ENCODE measurements at places on chromosomes 7 and 10.

GRCh38 chr10:72593963-72594362, 31.9 kb downstream of the MICU1 start:
- DNase-seq: no peak

GRCh38 chr10:63720676-63721075, 199.5 kb downstream of the REEP3 start:
- no peak for DNase-seq

GRCh38 chr10:99844433-99844955, 62.1 kb downstream of the ABCC2 start:
- DNase-seq: no peak

DNA sequence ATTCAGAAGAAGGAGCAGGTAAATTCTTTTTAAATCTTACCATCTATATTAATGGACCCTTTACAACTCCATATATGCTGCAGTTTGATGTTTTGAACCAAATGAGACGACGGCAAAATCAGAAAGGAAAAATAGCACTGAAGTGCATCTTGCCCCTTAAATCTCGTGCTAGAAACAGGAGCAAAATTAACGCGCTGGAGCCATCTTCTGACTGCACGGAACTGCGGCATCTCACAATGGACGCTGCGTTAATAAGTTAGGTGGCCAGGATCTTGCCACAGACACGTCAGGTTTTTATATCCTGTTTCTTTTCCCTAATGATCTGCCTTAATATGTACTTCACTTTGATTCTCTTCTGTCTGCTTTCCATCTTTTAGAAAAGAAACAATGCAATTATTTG, 354.5 kb downstream of the TFEC start:
- DNase-seq: no peak

GRCh38 chr10:114556236-114557122, 101.6 kb downstream of the ABLIM1 start:
- no peak for DNase-seq

DNA sequence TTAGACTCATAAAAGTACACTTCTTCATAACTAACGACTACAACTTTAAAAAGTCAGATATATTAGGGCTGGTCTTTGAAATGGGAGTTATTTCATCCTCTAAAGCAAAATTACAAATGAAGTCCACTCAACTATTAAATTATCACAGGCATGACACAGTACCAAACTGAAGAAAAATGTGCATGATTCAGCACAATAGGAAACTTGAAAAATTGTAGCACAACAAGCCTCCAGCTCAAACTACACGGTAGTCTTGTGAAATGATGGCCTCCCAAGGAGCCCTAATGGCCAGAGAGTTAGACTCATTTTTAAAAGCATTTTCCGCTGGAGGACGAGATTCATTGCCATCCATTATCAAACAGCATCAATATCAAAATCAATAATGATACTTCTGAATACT, 76.4 kb downstream of the MAGI2 start:
- DNase-seq: no peak

DNA sequence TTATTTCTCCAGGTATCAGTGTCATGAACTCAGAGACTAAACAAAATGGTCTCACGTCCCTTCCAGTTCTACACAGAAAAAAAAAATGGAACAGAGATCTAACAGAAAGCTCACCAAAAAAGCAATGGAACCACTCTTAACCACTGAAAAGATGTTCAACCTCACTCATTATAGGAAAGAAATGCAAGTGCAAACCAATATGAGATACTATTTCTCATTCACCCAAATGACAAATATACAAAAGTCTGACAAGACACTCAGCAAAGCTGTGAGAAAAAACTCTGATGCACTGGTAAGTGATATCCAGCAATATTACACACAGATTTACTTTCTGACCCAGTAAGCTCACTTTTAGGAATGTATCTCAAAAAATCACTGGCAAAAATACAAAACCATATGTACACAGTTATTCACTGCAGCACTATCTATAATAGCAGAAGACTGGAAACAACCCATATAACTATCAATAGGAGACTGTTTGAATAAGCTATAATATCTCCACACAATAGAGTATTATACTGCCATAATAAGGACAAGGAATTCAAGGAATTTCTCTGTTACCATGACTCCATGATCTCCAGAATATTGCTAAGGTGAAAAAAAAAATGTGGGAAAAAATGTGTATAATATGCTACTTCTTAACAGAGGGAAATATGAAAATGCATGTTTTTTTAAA, 36.6 kb downstream of the ABI1 start:
- DNase-seq: no peak

DNA sequence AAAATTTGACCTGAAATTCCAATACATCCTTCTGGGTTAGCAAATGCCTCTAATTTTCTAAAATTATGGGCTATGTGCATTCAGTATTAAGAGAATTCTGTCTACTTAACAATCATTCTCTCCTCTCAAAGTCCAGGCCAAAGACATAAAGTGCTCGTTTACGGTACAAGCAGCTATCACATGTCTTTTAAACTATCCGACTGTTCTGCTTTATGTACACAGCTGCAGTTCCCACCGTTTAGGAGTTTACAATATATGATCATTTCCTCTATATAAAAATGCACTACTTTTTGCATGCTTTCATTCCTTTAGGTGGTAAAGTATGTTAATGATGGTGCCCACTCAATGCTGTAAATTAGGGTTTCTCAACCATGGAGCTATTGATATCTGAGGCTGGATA, 34.0 kb downstream of the CDK6 start:
- DNase-seq: no peak

DNA sequence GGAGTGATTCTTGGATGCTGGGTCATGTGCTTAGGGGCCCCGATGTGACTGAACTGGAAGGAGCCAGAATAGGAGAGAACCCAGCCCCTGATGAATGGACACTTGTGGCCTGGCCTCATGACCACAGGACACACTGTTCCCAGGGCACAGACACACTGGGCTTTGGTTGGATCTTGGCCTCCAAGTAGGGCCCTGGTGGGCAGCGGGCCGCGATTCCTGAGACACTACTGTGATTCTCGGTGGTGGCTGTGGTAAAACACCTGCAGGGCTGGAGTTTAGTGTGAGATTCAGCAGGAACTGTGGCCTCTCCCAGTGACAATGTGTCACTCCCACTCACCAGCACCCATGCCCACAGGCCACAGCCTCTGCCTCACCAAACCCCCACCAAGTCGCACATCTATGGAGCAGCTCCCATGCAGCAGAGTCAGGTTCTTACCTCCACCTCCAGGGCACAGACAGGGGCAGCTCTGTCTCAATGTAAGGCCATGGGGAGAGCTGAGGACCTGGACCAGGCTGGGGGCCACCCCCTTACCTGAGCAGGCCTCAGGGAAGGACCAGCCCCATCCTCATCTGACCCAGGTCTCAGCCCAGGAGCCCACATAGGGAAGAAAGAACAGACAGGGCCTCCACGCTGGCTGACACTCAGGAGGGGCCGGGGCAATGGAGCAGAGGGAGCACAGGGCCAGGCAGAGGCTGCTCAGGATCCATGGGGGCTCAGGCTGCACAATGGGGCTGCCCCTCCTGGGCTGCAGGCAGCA, 33.2 kb upstream of the ZNF716 start:
- DNase-seq: no peak

- DNase-seq: no peak
Measured at GRCh38 chr10:48273741-48274140, 755 bp downstream of the FRMPD2 start.

DNA sequence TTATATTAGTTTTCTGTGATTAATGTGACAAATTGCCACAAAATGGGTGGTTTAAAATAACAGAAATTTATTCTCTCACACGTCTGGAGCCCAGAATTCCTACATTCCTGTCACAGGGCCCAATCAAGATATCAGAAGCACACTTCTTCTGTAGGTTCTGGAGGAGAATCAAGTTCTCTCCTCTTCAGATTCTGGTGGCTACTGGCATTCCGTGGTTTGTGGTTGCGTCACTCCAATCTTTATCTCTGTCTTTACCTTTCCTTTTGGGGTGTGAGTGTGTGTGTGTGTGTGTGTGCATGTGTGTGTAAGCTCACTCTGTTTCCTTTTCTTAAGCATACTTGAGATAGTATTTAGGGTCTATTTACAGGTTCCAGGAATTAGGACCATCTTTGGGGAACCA, 115.5 kb upstream of the DKK1 start:
- no peak for DNase-seq

DNA sequence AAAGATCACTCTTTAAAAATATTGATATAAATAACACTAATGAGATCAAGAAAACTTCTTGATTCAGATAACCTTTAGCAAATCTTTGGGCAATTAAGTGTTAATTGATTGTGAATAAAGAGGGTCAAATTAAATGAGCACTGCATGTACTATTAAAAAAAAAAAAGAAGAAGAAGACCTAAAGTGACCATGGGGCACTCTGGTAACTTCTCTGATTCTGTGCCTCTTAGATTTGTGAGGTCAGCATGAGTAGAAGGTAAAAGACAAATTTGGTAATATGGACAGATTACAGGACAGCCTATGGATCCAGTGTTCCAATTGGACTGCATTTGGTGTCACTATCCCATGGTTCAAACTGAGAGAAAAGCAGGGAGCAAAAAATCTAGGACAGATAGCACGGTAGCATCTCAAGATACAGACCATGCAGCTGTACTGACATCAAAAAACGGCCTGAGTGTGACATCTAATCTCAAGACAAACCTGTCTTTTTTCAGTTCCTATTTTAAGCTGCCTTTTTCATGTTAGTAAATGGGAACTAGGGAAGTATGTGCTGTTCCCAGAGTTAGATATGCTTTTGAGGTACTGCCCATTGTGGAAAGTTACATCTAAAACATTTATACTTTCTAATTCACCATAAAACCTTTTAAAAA, 128.0 kb downstream of the KCND2 start:
- no peak for DNase-seq

GRCh38 chr7:42017349-42017986, 219.5 kb downstream of the GLI3 start:
- no peak for DNase-seq

Data from fibroblast of skin of left quadriceps (primary cell).